ENCODE measurements at places on chromosomes 4 and X. TPM values are rescaled to one million over a fixed set of nuclear protein-coding genes. Genes with fewer than 3 reads are reported as not detected.

The AFM gene
- not detected for total RNA-seq

The LDOC1 gene
- total RNA-seq = 4.5 TPM

The DCTD gene
- total RNA-seq = 46.0 TPM

The CRMP1 gene
- total RNA-seq = 1.6 TPM

The CT45A10 gene
- total RNA-seq = not detected

The CDKL5 gene
- total RNA-seq = 6.9 TPM
